ENCODE measurements at places on chromosomes 3 and 15.

DNA sequence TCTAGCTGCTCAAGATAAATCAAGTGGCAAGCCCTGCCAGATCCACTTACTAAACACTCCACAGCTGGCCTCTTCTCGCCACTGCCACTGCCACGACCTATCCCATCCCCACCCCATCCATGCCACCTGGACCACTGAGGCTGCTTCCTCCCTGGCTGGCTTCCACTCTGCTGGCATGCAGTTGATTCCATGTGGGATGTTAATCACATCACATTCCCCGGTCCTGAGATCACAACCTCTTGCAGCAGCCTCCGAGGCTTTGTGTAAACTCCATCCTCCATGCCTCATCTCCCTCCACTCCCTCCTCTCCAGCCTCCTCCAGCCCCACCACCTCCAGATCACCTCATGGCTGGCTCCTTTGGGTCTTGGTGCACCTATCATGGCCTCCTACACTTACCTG, 7.7 kb downstream of the NCKIPSD start:
- no peak for DNase-seq

GRCh38 chr3:194267744-194268653, 83.1 kb downstream of the CPN2 start:
- no peak for DNase-seq

GRCh38 chr3:66354001-66354400, 133.2 kb downstream of the SLC25A26 start:
- no peak for DNase-seq

DNA sequence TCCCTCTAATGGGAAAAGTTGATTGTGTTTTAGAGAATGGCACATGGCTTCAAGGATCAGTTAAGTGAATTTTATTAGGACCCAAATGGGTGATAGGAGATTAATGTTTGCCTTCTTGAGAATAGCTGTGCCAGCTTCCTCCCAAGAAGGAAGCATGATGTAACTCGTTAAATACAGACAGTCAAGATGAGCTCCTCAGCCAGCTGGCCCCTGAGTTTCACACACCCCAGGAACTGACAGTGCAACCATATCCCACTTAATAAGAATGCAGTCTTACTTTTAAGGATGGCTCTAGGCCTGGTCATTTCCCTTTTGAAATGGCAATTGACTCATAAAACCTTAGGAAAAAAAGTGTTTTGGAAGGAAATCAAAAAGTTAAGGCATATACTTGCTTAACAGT, 472.8 kb upstream of the KCNMB2 start:
- no peak for DNase-seq

DNA sequence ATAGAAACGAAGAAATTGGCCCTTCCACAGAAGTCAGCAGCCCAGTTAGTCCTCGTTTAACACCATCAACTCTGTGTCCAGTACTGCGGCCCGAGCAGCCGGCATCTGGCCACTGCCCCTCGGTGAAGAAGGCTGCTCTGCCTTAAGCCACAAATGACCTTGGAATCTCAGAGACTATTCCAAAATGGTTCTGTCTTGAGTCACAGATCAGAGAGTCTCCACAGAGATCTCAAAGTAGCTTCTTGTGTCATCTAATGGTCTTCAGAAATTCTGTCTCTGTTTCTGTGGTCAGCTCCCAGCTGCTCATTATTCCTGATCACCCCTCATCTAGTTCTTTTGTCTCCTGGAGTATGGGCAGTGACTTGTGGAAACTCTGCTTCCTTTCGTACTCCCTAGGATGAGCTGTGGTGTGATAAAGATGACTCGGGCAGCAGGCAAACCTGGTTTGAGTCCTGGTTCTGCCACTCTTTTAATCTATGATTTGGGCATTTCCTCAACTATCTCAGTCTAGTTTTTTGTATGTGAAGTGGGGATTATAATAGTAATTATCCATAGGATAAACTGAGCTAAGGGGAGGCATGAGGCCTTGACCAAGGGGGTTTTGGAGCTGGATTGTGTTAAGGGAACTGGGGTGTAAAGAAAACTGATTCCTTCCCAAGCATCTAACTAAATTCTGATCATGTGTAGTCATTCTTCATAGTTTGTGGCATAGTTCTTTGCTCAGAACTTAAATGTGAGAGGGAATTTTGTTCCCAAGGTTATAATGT, 22.6 kb downstream of the CRTC3 start:
- no peak for DNase-seq

All from NCI-H1694 (cell line).